ENCODE measurements at places on chromosomes 2 and 18.

DNA sequence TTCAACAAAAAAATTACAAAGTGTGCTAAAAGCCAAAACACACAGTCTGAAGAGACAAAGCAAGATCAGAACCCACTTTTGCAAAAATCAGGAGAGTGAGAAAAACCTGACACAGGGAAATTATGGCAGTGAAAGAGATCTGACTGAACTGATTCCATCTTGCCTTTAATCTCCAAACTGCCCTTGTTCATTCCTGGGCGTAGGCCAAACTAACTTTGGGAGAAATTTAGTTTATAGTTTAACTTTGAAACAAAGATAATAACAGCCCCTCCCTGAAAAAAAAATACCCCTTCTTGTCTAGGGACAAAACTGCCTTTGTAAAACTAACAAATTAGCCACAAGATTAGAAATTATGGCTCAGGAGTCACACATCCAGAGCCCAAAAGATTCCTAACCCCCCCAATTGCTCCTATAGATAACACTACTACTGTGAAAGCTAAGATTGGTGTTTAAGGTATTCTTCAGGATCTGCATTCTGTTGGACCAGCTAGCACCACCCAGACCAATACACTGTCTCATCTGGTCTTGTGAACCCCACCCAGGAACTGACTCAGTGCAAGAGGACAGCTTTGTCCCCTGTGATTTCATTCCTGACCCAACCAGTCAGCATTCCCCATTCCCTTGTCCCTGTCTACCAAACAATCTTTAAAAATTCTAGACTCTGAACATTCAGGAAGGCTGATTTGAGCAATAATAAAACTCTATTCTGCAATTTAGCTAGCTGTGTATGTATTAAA is 226.1 kb upstream of the SH3BP4 start:
- no peak for DNase-seq

- DNase-seq, result no peak
Measured at GRCh38 chr2:109256111-109256510, 127.1 kb downstream of the SH3RF3 start.

- no peak for DNase-seq
Measured at GRCh38 chr18:42922363-42922762, 193.1 kb downstream of the RIT2 start.

DNA sequence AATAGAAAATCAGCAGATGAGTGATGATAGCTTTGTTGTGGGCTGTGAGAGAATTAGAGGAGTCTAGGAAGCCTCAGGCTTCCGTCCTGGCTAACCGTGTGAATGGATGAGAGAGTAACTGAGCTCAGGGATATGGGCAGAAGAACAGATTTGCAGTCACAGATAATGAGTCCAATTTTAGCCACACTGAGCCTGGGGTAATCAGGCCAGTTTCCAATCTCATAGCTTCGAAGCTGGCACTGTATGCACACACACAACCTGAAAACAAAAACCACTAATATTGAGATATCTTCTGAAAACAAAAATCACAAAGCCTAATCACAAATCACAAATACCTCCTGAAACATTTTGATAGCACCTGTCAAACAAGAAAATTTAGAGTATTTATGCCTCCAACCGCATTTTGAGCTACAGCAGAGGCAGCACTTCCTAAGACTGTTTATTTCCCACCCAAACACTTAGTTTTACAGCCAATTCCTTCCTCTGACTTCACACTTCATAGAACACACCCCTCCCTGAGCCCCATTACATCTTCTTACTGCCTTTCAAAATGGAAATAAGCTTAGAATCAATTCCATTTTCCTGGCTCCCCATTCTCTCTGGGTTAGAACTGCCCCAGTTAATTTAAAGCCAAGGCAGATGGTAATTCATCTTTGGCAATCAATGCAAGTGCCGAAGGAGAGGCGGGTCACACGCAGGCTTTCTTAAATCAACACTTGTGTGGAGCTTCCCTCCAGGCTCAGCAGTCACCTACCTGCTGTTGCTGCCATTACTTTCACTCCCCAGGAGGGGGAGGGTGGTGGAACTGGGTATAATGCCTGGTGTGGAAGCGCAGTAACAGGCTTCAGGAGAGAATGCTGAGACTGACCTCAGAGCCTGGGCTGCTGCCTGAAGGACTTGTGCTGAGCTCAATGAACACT is 18.9 kb downstream of the TTR start:
- peak; percentile 85 for DNase-seq

GRCh38 chr2:118146315-118147283 is 58.3 kb downstream of the INSIG2 start:
- no peak for DNase-seq

GRCh38 chr2:8754106-8754776 is 72.4 kb downstream of the ID2 start:
- peak; percentile 41 for DNase-seq

GRCh38 chr2:134685967-134686366 is 32.8 kb downstream of the TMEM163 start:
- DNase-seq, result no peak

GRCh38 chr2:155994315-155994714 is 338.2 kb downstream of the NR4A2 start:
- no peak for DNase-seq

DNA sequence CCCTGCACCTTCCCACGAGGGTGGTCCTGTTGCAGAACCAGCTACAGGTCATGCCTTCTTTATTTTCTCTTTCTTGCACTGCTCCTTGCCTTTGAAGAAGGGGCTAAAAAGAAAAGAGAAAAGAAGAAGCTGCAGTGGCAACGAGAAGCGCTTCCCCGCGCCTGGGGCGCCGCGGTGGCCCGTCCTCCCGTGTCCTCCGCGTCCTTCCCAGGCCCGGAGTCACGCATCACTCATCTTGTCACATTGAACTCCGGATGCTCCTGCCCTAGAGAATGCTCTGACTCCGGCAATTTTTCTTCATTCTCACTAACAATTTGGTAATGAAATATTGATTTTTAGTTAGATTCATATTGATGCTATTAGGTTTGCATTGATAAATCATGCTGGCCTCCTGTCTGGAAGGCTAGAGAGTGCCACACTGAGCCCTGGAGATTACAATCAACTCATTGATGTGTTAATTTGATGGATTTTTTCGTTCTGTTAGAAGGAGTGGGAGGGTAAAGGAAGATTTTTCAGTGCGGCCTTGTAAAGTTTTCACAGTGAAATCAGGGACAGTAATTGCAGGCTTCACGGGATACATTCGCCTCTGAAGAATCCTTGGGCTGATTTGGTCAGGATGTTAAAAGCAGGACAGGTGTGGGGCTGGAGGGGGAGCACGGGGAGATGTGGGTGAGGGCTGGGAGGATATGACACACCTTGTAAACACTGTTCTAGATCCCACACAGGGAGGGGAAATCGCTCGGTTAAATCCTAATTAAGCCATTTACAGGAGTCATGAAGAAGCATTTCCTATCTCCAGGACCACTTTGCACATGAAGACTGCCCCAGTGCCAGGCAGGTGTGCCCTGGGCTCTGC is 349.3 kb downstream of the ZNF516 start:
- DNase-seq, result no peak

- DNase-seq, result no peak
Measured at GRCh38 chr2:192029089-192029488, 165.6 kb downstream of the TMEFF2 start.

DNA sequence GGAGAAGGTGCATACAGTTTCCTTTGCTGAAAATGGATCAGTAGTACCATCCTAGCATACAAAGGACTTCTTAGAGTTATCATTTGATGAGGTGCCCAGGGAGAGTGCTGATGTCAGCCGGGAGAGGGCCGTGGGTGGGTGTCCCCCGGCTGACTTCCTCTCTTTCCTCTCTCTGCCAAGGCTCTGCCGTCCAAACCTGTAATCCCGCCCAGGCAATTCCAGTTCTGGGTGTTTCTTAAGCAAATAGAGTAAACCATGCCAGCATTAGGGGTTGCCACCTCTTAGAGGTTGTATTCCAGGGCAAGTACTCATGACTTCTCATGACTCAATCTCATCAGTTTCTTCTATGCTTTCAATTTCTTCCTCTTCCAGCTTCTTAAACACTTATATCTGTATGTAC is 117.2 kb downstream of the GATA6 start:
- no peak for DNase-seq

- peak; percentile 69 for DNase-seq
Measured at GRCh38 chr2:156400706-156401678, 35.2 kb upstream of the GPD2 start.
